ENCODE measurements at places on chromosomes 5 and 9.

DNA sequence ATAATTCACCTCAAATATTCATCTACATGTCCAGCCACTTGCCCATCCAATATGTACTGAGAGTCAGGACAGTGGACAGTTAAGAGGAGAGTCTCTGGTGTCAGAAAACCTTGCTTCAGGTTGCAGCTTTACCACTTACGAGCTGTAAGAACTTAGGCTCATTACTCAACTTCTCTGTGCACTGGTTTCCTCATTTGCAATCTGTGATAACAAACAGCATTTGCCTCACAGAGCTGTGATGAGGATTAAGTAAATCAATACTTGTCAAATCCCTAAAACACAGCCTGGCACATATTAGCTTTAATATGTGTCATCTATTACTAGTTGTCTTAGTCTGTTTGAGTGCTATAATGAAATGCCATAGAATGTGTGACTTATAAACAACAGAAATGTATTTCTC, 8.6 kb downstream of the GOLGA1 start:
- no peak for DNase-seq

GRCh38 chr5:179123491-179124272, 63.5 kb downstream of the ZNF354C start:
- DNase-seq = no peak

DNA sequence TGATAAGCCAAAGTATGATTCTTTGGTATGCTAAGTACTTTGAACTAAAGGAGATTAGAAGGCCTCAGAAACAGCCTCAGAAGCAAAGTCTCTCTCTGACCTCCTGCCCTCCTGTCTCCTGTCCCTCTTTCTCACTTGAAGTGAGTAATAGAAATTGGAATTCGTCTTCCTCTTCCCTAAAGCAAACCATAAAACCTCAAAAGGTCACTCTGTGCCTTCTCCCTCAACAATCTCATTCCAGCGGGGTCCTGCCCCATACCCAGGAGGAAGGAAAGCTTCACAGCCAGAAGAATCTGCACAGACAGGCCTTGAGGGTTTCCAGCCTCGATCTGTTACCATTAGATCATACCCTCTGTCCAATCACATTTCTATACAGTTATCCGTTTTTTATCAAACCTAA, 87.8 kb downstream of the HAPLN1 start:
- DNase-seq = no peak

GRCh38 chr5:873328-873727, 19.3 kb downstream of the BRD9 start:
- DNase-seq = no peak

DNA sequence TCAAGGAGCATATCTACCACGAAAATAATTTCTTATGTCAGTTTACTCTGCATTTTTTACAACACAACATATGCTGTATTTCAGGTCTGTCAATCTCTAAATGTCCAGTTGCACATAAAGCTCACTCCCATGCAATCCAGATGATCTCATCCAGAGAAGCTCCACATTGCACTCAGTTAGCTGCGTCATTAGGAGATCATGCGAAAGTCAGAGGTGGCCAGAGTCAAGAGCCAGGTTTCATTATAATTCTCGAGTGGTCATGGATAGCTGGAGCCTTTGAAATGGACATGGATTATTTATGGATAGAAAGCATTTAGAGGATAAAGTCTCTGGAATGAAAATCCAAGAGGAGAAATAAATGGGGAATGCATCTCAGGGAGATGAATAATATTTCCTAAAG, 232.3 kb downstream of the GAS1 start:
- no peak for DNase-seq

- DNase-seq = no peak
These were observed 252.2 kb downstream of the NR2F1-AS1 start for GRCh38 chr5:93328833-93329232.

All from retina (tissue), 1 donor.